ENCODE measurements at places on chromosomes 7 and 10. TPM values are rescaled to one million over a fixed set of nuclear protein-coding genes. Genes with fewer than 3 reads are reported as not detected.

DNA sequence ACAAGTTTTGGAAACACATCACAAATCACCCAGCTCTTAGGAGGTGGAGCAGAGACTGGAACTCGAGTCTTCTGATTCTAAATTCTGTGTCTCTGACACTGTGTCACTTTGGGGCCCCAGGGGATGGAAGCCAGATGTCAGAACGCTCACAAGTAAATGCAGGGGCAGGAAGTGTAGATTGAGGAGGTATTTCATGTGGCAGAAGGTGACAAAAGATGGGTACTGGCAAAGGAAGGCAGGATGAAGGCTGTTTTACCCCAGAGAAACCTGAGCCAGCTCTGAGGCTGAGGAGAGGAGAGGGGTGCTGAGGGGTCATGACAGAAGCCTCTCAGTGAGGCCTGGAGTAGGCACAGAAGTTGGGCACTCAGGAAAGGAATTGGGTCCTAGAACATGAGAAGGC, 6.0 kb upstream of the PURB start:
- no peak overlapping the region for H3K4me3 ChIP-seq
- H3K36me3 ChIP-seq, result no peaks in the 10 kb centered on the region
- H3K4me1 ChIP-seq, result peaks cover 16% of the 10 kb centered on the region
- peak overlapping the region; percentile 62 for H3K27ac ChIP-seq

The MMD2 gene
- total RNA-seq, result not detected

GRCh38 chr10:70832852-70833528, 17.2 kb downstream of the SGPL1 start:
- no peaks in the 10 kb centered on the region for H3K4me1 ChIP-seq
- DNase-seq, result no peak
- H3K27me3 ChIP-seq, result no peaks in the 10 kb centered on the region
- no peak overlapping the region for H3K4me3 ChIP-seq

GRCh38 chr7:2922866-2923265, 78.8 kb upstream of the GNA12 start:
- DNase-seq, result no peak
- H3K36me3 ChIP-seq, result peaks cover 95% of the 10 kb centered on the region

DNA sequence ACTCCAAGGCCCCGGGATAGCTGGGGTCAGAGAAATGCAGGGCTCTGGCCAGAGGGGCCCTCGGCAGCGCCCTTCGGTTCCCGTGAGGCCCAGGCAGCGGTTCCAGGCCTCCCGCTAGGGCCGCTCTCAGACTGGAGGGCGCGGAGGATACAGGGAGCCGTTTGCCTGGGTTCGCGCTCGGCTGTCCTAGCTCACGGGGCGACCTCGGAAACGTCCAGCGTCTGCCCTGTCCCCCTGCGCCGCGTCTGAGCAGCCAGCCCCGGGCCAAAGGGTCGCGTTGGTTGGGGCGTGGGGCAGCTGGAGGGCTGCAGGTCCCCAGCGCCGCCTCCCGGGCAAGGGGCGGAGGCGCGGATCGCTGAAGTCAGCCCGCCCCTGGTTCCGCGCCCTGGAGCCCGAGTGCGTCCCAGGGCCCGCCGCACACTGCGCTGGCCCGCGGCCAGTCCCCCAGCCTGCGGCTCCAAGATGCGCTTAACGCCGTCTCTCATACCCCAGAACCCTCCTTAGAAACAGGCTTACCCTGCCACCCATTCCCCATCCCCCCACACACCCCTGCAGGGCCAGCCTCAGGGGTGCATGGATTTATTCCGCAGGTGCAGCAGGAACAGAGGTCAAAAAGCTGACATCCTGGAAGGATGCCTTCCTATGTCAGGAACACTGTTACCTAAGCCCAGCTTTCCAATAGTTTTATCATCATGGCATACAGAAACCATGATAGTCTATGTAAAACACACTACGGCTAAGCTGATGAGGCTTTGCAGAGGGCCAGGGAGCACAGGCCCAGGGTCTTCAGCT, 22.1 kb upstream of the OPN4 start:
- H3K27me3 ChIP-seq, result no peaks in the 10 kb centered on the region
- H3K27ac ChIP-seq, result no peak overlapping the region
- H3K4me3 ChIP-seq, result no peak overlapping the region
- no peaks in the 10 kb centered on the region for H3K4me1 ChIP-seq
- no peak for DNase-seq

GRCh38 chr7:117399820-117400422, 27.4 kb downstream of the ASZ1 start:
- no peaks in the 10 kb centered on the region for H3K4me1 ChIP-seq
- H3K27me3 ChIP-seq, result no peaks in the 10 kb centered on the region
- H3K4me3 ChIP-seq, result no peak overlapping the region
- no peak overlapping the region for H3K27ac ChIP-seq
- DNase-seq, result no peak

The AFAP1L2 gene
- 0.74 TPM for total RNA-seq

DNA sequence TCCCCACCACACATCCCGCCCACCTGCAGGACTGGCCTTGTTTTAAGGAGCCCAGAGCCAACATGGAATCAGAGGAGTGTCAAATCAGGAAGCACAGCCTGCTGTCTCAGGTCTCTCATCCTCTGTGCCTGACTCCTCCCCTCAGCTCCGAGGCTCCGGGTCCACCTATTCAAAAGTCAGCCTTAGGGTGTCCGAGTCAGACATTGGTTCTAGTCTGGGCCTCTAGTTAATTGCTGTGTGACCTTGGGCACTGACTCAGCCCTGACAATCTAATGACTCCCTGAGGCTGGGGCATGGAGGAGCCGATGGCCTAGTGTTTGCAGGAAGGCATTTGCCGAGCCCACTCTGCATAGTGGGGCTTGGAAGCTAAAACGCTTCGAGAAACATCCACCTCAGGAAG, 223.1 kb upstream of the PPP2R2D start:
- H3K36me3 ChIP-seq, result no peaks in the 10 kb centered on the region
- H3K4me1 ChIP-seq, result no peaks in the 10 kb centered on the region
- no peaks in the 10 kb centered on the region for H3K27me3 ChIP-seq
- H3K4me3 ChIP-seq, result no peak overlapping the region
- no peak for DNase-seq

DNA sequence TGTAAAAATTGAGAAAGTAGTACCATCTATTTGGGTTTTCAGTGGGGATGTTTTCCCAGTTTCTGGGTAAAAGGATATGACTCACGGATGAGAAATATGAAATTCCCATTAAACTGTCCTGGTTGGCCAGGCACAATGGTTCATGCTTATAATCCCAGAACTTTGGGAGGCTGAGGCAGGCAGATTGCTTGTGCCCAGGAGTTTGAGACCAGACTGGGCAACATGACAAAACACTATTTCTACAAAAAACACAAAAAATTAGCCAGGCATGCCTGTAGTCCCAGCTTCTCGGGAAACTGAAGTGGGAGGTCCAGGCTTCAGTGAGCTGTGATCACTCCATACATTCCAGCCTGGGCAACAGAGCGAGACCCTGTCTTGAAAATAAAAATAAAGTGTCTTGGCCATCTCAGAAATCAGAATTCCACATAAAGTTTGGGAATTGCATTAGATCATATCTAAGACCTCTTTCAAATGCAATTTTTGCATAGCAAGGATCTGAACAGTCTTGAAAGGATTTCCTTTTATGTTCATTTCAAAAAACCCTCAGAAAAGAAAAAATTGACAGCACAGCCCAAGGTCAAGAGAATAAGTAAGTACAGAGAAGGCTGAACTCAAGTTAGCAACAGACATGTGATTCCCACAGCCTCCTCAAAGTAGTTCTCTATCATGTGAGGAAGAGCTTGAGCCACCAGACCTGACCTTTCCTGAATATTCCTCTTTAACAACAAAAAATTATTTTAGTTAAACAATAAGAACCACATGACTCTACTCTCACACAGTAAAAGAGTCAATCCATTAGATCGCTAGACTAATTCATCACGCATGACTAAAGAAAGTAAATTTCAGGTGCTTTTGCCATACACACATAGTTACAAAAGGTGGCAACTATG, 141.5 kb upstream of the CAV2 start:
- no peaks in the 10 kb centered on the region for H3K36me3 ChIP-seq
- H3K4me3 ChIP-seq, result no peak overlapping the region
- H3K27ac ChIP-seq, result no peak overlapping the region
- H3K27me3 ChIP-seq, result no peaks in the 10 kb centered on the region
- DNase-seq, result no peak

DNA sequence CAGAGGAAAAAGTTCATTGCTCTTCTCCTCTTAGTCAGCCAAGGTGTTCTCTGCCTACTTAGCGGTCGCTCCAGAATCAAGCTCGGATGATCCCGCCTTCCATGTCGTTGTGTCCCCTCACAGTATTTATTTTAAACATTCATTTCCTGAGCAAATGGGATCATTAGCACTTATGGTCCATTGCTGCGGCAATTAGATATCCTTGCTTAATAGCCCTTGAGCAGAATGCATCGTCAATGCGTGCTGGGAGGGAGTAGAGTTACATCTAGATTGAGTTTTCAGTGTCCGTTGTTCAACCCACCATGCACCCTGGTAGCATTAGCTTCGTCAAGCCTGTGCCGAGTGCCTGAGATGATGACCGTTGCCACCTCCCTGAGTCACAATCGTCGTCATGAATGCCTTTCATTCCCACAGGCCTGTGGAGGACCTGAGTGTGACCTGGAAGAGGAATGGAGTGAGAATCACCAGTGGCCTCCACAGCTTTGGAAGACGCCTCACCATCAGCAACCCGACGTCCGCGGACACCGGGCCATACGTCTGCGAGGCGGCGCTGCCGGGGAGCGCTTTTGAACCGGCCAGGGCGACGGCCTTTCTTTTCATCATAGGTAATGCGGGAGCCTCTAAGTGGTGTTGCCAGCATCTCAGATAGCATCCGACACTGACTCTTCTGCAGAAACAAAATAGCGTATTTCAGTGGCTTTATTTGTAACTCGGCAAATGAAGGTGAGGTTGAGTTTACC, 650.4 kb downstream of the SDK1 start:
- DNase-seq, result no peak
- no peaks in the 10 kb centered on the region for H3K4me1 ChIP-seq
- H3K27me3 ChIP-seq, result no peaks in the 10 kb centered on the region
- H3K36me3 ChIP-seq, result no peaks in the 10 kb centered on the region
- H3K27ac ChIP-seq, result no peak overlapping the region
- no peak overlapping the region for H3K4me3 ChIP-seq

The TAS2R16 gene
- not detected for total RNA-seq

The MYOZ1 gene
- total RNA-seq, result not detected

DNA sequence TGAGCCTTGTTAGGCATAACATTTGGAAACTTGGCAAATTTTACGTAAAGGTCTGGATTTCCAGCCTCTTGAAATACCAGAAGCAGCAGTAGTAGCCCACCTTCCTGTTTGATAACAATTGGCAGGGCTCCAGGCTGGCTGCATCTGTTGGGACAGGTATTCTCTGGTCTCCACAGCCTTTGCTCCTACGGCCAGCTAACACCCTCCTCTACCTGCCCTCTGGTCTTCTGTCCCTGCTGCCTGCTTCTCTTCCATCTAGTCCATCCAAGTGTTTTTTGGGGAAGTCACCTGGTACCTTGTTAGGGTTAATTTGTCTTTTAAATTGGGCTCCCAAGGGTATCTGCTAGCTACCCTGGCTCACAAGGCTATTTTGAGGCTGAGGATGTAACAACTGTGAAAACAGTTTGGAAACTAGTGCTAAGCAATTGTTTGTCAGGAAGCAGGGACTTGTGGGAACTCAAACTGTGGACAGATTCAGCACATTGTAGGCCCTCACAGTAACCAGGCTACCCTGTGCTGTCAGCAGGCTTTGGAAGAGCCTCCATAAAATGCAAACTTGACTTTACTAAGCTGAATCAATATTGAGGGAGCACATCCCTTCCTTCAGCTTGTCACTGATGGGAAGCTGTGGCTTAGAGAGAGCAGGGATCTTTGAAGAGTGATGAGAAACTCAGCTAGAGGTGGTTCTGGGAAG, 8.5 kb downstream of the RPS24 start:
- H3K36me3 ChIP-seq, result peaks cover 17% of the 10 kb centered on the region
- no peak overlapping the region for H3K4me3 ChIP-seq
- peaks cover 7% of the 10 kb centered on the region for H3K4me1 ChIP-seq
- DNase-seq, result no peak
- H3K27me3 ChIP-seq, result no peaks in the 10 kb centered on the region
- H3K27ac ChIP-seq, result no peak overlapping the region

- H3K4me1 ChIP-seq, result no peaks in the 10 kb centered on the region
- no peaks in the 10 kb centered on the region for H3K36me3 ChIP-seq
- no peak overlapping the region for H3K4me3 ChIP-seq
- no peak overlapping the region for H3K27ac ChIP-seq
- H3K27me3 ChIP-seq, result no peaks in the 10 kb centered on the region
These were observed 5.1 kb downstream of the ALOX5 start for GRCh38 chr10:45378914-45379726.

- no peaks in the 10 kb centered on the region for H3K27me3 ChIP-seq
- H3K27ac ChIP-seq, result no peak overlapping the region
- no peaks in the 10 kb centered on the region for H3K4me1 ChIP-seq
- no peak overlapping the region for H3K4me3 ChIP-seq
- no peaks in the 10 kb centered on the region for H3K36me3 ChIP-seq
These were observed 83.5 kb upstream of the CUX1 start for GRCh38 chr7:101733713-101734475.

DNA sequence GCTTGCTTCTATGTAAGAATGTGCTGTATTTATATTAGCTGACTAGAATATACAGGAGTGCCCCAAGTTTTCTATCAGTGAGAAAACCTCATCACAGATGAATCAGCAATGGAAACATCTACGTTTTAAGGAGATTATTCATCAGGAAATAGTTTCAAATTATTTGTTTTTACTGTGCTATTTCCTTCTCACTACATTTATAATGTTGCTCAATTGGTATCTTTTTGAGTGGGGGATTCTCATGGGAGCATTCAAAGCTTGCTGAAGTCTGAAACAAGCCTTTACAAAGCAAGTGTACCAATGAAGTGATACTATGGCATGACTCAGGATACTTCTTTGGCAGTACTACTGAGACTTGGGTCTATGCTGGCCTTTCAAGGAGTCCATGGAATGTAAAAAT, 191.1 kb upstream of the SLC26A5 start:
- no peaks in the 10 kb centered on the region for H3K27me3 ChIP-seq
- H3K4me3 ChIP-seq, result no peak overlapping the region
- no peaks in the 10 kb centered on the region for H3K4me1 ChIP-seq
- no peaks in the 10 kb centered on the region for H3K36me3 ChIP-seq
- DNase-seq, result no peak

All from naive thymus-derived CD4-positive, alpha-beta T cell (primary cell).